ENCODE measurements at places on chromosomes 1 and 21.

GRCh38 chr1:92365378-92366039, 66.7 kb downstream of the RPAP2 start:
- no peak for DNase-seq

DNA sequence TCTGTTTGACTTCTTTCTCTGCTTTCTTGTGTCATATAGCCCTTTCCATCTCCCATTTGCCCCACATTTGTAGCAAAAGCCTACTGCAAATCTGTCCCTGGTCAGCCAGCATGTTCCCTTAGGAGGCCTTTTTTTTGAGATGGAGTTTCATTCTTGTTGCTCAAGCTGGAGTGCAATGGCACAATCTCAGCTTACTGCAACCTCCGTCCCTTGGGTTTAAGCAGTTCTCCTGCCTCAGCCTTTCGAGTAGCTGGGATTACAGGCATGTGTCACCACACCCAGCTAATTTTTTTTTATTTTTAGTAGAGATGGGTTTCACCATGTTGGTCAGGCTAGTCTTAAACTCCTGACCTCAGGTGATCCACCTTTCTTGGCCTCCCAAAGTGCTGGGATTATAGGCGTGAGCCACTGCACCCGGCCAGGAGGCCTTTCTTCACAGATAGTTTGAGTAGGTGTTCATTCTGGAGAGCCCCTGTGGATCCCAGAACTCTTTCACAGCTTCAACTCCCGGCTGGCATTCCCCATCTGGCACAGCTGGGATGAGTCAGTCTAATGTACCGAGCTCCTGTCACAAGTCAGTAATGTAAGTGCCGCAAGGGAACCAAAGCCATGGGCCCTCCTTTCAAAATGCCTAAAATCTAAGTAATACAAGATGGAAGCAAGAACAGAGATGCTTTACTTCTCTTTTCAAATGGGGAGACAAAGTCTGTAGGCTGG, 9.4 kb upstream of the NHLH1 start:
- DNase-seq, result no peak

DNA sequence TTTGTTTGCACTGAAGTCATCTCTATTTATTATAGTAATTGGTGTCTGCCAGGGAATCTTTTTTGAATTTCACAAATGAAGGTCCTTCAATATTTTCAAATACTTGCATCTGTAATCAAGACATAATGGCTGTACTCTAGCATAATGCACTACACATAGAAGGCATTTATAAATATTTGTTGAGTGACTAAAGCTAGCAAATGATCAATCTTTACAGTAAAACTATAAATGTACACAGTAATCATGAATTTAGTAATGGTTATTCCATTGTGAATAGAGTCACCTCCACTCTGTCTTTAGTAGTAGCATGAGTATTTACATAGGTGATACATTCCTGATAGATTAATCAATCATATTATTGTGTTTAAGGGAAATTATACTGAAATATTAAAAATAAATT, 119.6 kb downstream of the USH2A start:
- DNase-seq, result no peak

- peak; percentile 83 for DNase-seq
Observed at GRCh38 chr1:26787381-26787705, 407 bp upstream of the PIGV start.

- no peak for DNase-seq
Observed at GRCh38 chr1:90821152-90821787, 104.2 kb upstream of the BARHL2 start.

GRCh38 chr1:19800076-19800804, 524 bp upstream of the TMCO4 start:
- peak; percentile 72 for DNase-seq

GRCh38 chr1:67883069-67883468, 49.8 kb upstream of the GNG12 start:
- no peak for DNase-seq

GRCh38 chr1:57860931-57861565, 437.2 kb upstream of the DAB1 start:
- DNase-seq, result no peak

- DNase-seq, result no peak
Observed at GRCh38 chr1:6745073-6745472, 40.2 kb upstream of the CAMTA1 start.

DNA sequence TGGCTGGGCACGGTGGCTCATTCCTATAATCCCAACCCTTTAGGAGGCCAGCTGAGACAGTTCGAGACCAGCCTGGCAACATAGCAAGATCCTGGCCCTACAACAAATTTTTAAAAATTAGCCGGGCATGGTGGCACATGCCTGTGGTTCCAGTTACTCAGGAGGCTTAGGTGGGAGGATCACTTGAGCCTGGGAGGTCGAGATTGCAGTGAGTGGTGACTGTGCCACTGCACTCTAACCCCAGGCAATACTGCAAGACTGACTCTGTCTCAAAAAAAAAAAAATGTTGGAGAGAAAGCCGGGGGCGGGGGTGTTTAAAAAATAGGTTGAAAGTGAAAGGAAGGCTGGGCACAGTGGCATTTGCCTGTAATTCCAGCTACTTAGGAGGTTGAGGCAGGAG, 16.5 kb downstream of the CLDN19 start:
- DNase-seq, result no peak

DNA sequence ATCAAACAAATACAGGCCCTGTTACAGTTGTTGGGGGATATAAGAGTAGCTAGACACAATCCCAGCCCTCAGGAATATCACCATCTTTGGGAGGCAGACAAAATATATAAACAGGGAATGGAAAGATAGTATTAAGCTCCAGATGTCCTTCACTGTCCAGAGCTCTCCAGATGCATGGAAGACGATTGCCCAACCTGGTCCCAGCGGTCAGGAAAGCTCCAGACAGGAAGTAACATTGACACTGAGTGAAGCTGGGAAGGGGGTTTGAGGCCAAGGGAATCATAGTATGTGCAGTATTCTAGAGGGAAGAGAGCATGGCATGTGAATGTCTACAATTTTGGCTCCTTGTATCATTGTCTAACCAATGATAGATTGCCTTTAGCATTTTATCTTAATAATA, 173.9 kb upstream of the HOOK1 start:
- DNase-seq, result no peak

GRCh38 chr1:154481053-154481452, 21.0 kb upstream of the TDRD10 start:
- no peak for DNase-seq

- no peak for DNase-seq
Observed at GRCh38 chr21:45011426-45011825, 63.0 kb upstream of the ADARB1 start.

DNA sequence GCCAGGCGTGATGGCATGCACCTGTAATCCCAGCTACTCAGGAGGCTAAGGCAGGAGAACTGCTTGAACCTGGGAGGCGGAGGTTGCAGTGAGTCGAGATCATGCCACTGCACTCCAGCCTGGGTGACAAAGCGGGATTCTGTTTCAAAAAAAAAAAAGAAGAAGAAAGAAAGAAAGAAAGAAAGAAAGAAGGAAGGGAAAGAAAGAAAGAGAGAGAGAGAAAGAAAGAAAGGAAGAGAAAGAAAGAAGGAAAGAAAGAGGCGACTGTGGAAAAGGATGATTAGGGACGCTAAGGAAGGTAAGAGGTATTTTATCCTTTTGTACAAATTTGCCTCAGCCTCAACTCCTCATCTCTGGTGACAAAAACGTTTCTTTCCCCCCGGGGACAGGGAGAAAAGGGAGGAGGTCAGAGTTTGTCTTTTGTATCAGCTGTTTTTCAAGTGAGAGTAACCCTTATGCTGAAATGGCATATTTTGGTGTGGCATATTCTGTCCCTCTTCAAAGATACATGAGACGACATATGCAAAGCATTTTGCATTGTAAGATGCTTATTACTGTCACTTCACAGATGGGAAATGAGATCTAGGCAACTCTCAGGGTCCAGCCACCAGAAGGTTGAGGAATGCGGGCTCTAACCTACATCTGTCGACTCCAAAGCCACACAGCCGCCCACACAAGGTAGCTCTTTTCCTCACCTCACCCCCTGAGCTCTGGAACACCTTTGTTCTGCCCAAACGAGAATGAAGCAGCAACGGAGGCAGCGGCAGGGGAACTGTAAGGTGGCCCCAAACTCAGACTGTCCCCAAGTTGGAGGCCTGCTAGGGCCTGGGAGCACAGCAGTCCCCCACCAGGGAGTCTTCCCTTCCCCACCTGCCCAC, 38.0 kb downstream of the NUAK2 start:
- no peak for DNase-seq

DNA sequence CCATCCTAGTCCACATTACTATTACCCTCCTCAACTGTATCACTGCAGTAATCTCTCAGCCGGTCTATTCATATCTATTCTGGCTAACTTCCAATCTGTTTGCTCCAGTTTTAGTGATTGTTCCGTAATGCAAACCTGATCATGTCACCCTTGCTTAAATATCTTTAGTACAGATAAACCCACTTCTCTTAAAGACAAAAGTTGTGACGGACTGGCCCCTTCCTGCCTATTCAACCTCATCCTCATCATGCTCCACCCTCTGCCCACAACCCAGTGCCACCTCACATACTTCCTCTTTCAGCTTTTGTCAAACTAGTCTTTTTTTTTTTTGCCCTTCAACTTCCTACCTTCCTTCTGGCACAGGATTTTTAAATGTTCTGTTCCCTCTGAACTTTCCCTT, 2.8 kb upstream of the C1orf162 start:
- DNase-seq, result no peak

DNA sequence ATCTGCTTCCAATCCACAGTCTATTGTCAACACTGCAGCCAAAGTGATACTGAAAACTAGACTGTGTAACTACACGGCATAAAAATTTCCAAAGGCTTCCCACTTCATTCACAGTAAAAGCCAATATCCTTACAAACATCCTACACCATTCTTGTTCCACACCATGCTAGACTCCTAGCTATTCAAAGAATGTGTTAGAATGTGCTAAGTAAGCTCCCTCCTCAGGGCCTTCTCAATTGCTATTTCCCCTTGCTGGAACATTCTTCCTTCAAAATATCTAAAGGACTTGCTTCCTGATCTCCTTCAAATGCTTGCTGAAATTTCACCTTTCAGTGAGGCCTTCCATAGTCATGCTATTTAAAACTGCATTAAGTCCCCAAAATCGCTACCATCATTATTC, 228.1 kb downstream of the AKT3 start:
- DNase-seq, result no peak

DNA sequence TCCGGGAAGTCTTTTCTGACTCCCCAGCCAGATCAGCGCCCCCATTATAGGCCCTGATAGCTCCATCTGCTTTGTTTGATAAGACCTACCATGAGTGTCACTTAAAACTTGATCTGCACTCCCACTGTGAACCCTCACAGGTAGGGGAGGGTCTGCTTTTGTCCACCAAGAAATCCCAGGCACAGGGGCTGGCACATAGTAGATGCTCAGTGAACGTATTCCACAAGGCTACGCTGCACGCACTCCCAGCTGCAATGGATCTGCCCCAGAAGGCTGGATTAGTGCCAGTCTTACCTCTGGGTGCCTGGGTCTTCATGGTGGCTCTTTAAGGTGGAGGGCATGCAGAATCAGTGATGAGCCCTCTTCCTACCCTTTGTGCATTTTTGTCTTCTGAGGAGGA, 447.1 kb downstream of the PTPRU start:
- no peak for DNase-seq

- DNase-seq, result no peak
Observed at GRCh38 chr1:245835386-245835785, 671.7 kb downstream of the SMYD3 start.

- no peak for DNase-seq
Observed at GRCh38 chr1:88029142-88029541, 654.9 kb upstream of the PKN2 start.

DNA sequence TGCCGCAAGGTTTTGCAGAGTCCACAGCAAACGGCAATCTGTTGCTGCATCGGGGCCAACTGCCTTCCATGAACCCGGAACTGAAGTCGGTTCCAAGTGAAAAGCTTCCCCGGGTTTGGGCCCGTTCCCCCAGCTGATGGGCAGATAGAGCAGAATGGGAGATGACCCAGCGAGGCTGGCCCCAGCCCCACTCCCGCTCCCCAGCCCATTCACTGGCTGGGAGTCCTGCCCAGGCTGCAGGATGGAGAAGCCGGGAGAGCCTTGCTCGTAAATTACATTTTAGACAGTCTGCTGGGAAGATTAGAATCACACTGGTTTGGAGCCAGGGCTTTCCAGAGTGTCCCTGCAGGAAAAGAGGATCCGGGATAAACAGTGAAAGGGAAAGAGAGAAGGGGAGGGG, 31.6 kb upstream of the PAX7 start:
- no peak for DNase-seq

DNA sequence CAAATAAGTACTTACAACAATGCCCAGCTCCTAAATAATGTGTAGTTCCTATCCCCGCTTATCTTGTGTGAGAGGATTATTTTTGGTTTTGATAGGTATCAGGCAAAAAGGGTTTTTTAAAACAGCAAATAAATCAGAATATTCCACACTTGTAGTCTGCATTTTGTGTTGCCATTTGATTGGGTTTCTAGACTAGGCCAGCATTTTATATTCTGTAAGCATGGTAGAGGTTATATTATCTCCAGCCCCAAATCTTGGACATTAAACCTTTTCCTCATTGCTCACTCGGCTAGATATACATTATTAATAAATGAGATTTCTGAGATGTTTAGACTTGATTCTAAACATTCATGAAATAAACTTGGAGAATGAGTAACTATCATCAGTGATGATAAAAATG, 165.7 kb upstream of the C1orf21 start:
- DNase-seq, result no peak

DNA sequence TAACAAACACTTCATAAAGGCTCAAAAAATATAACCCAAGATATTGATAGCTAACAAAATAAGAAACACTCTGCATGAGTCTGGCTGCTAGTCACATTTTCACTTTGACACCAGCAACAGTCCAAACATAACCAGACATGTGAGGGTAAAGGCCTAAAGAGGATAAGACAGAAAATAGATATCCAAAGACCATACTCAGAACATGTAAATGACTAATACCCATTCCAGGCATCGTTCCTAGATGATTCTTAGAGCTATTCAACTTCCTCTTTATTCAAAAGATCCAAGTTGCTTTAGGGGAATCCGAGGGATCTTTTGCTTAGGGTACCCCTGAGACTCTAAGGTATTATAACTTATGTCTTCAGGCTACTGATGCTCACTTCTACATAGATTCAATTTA, 5.1 kb downstream of the COL24A1 start:
- no peak for DNase-seq

DNA sequence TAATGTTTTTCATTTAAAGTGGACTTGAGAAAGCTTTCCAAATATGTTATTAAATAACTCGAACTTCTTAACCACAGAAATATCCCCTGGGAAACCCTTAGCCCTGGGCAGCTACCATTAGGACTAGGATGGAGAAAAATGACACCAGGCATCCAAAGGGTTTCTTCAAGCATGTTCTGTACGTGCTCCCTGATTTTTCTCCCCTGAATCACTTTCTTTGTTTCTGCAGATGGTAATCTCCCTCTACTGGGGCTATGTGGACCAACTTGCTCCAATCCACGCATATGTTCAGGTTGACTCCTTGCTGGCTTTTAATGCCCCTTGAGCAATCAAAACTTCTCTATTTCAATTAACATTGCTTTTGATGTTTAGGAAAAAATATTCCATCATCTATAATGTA, 312.7 kb upstream of the C1orf87 start:
- no peak for DNase-seq

DNA sequence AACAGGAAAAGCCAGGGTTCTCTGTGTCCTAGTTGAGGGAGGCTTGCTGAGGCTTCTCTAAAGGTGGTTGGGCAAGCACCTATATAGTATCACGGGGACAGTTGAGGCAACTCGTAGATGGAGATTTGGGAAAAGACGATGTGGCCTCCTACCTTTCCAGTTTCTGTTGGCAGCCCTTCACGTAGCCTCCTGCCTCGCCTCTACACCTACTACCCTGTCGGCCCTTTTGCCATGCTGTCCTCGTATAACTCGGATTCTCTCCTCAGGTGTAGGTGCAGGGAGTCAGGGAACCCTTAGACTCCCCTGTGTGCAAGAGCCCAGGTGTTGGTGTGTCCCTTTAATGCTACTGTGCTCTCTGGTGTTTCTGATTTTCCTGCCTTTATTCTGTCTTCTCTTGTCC, 10.3 kb downstream of the ZNF692 start:
- DNase-seq, result no peak
